ENCODE measurements at places on chromosomes 2 and 18.

DNA sequence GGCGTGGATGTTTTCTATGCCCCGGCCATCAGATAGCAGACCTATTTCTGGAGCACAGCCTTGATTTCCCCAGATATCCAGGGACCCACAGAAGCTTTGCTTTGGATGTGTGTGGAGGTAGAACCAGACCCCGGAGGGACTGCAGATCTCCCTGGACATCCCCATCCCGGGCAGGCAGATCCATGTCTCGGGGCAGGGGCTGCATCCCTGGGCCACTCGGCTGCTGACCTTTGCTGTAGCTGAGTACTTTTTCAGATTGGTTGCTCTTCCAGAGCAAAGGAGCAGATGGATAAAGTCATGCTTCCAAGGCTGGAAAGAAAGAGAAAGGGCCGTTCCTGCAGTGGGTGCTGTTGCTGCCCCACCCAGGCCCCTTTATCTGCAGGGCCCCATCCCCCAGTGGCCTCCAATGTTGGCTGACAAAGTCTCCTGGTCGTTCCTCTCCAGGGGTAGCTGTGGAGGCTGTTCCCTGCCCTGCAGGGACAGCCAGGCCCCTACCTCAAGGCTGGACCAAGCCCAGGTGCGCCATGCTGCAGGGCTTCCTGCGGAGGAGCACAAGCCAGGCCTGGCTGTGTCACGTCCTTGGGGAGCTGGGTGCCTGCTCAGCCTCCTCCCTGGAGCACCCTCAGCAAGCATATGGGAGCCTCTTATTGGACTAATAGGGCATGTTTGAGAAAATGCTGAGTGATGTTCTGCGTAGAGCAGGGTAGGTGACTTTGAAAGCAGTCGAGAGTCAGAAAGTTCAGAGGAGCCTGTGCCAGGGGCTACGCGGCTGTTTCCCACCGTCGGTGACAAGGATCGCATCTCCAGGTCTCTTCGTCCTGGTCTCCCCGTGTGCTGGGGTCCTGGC is 68.4 kb downstream of the TPO start:
- DNase-seq = no peak

GRCh38 chr2:49123600-49123999 is 30.7 kb downstream of the FSHR start:
- no peak for DNase-seq

DNA sequence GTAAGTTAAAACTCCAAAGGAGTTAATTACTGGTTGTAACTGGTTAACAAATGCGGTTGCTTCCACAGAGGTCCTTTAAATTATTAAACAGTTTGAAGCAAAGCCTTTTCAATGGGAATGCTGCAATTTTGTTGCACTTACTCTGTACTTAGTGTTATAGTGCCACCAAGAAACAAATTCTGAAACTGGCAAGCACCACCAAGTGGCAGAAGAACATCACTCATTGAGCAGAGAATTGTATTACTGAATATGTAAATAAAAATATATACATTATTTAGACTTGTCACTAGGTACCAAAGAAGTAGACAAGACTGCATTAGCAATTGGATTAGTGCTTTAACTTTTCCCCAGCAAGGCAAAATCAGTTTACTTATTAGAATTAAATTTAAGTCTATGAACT is 2.6 kb upstream of the TMEFF2 start:
- DNase-seq = no peak

DNA sequence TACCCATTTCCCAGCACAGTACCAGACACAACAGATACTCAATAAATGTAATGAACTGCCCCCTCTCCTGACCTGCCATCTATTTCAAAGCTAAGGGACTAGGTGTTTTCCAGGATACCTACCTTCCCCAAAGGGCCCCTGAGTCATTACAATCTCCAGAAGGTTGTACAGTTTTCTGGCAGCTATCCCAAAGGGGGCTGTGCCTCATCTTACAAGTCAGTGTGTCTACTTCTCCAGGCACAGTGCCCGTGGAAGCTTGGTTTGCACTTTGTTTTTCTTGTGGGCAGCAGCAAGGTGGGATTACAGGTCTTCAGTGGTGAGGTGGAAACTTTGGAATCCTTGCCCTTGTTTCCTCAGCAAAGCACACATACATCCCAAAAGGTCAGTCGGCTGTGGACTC is 62.8 kb upstream of the CYP26B1 start:
- DNase-seq = peak; percentile 14

- DNase-seq = peak; percentile 3
Observed at GRCh38 chr2:136384531-136385303, 266.8 kb upstream of the CXCR4 start.

- DNase-seq = no peak
Observed at GRCh38 chr2:46534589-46534988, 55.2 kb downstream of the TMEM247 start.

DNA sequence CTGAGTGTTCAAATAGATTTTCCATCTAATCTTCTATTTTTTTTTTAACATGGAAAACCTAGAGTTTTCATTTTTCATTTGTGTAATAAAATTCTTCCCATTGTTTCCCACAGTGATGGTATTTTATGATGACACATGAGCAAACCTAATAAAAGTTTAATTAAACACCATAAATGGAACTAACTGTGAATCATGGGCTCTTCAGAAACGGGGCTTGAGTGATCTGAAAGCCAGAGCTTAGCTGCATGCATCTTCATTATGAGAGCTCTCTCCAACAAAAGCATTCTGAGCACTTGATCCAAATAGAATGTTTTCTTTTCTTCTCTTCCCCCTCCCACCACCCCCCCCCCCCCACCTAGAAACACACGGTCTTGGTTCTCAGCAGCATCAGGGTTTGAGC is 82.1 kb upstream of the REV1 start:
- peak; percentile 35 for DNase-seq

GRCh38 chr2:159272156-159272555 is 14.3 kb downstream of the WDSUB1 start:
- no peak for DNase-seq

DNA sequence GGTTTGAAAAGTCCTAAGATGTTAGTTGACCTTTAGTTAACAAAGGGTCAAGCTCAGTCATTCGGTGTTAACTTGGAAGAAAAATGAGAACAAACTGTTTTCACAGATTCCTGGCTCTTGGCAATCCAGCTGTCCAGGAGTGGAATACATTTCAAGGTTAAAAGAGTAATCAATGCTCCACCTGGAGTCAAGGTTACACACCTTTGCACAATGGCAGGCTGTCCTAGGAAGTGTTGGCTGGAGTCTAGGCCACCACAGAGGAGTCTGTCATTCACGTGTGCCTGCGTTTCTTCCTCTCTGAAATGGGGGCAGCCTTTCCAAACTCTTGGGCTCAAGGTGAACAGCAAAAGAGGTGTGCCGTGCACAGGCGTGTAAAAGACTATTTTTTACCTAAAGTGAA is 6.3 kb upstream of the ID2 start:
- no peak for DNase-seq

GRCh38 chr18:44080054-44080453 is 600.6 kb upstream of the SETBP1 start:
- peak; percentile 36 for DNase-seq

GRCh38 chr2:5444854-5445253 is 247.3 kb upstream of the SOX11 start:
- no peak for DNase-seq

GRCh38 chr2:175807031-175807873 is 194.8 kb downstream of the LNPK start:
- peak; percentile 28 for DNase-seq

GRCh38 chr2:176150584-176151441 is 537 bp upstream of the HOXD4 start:
- DNase-seq = no peak

DNA sequence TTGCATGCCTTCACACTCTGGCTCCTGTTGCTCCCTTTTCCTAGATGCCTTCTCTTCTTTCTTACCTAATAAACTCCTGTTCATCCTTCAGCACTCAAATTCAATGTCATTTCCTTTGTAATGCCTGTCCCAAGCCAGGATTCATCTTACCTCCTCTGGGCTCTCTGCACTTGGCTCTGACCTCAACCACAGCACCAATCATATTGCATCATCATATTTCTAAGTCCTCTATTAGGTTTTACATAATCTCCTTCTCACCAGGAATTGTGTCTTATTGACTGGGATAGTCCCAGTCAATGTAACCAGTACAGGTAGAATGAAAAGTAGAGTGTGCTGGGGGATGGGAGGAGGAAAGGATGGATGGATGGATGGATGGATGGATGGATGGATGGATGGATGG is 187.1 kb downstream of the NRP2 start:
- DNase-seq = no peak

GRCh38 chr18:5983488-5983887 is 88.2 kb upstream of the TMEM200C start:
- DNase-seq = no peak

- no peak for DNase-seq
Observed at GRCh38 chr2:154589514-154589913, 109.0 kb upstream of the KCNJ3 start.

- DNase-seq = no peak
Observed at GRCh38 chr2:108589781-108590180, 55.5 kb downstream of the LIMS1 start.

GRCh38 chr2:7241041-7241745 is 324.0 kb downstream of the RNF144A start:
- no peak for DNase-seq

DNA sequence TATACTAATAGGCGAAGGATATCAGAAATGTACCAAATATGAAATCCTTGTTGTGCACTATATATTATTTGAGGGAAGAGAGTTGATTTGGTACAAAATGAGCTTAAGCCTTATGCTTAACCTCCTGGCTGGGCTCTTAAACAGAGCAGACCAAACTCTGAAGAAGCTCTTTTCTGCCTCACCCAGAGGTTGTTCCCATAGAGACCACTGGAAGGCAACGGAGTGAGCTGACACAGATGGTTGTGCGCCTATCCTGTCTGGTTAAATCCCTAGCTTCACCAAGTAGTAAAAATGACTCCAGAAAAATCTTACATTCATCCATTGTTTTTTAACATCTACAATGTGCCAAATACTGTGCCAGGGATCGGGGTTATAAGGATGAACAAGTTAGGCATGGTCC is 55.9 kb upstream of the NOL4 start:
- no peak for DNase-seq

DNA sequence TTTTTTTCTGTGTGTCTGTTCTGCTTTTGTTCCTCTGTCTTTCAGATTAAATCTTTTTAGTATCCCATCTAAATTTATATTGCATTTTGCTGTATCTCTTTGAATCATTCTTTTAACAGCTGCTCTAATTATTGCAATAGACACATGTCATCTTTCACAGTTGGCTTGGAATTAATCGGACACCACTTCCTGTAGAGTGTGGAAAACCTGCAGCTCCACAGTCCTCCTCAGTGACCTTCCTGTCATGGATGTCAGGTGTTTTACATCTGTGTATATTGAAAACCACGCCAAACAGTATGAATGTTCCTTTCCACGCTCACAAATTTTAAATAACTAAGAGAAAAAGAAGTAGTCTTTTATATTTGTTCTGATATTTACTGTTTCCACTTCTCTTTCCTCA is 135.3 kb downstream of the PXDN start:
- DNase-seq = no peak

DNA sequence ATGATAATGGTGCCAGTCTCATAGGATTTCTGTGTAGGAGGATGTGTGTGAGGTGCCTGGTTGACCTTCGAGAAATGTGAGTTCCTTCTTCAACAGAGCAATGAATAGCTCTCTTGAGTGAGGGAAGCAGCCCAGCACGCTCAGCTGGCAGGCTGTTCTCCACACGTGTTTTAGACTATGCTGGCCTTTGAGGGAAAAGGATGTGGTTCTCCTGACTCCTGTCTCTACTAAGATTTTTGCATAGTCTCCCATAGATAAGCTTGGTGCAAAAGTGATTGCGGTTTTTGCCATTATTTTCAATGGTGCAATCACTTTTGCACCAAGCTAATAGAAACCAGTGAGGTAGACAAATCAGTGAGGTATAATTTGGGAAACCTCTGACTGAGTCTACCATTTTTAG is 284.1 kb downstream of the SLC4A3 start:
- DNase-seq = no peak

DNA sequence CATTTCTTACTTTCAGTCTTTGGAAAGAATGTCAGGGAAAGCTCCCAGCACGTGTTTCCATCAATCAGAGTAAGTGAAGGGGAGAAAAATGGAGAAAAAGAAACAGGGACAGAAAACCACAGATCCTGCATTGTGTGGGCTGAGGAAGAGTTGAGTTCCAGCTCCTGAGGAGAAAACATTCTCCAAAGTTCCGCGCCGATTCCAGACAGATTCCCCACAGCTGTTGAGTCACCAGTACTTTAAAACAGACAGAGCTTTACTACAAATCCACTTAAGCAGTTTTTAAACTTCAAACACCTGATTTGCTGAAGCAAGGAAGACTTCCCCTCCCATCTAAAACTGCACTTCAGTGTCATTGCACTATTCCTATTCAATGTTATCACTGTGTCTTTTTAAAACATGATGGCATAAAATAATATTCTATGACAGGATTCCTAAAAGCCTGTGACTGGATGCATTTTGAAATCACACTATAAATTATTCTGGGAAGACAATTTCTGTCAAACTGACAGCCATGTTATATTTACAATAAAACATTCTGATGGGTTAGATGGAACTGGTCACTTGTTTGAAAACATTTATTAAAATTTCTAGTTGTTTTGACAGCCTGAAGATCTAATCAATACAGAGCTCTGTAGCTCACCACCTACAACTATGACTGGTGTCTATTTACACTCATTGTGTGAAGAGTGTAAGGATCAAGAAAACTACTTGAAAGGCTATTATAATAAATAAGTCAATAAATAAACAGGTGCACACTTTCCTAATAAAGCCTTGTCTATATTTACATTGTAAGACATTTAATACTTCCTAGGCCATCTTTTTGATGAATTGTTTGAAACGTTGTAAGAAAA is 40.9 kb downstream of the TCF4 start:
- DNase-seq = peak; percentile 84

DNA sequence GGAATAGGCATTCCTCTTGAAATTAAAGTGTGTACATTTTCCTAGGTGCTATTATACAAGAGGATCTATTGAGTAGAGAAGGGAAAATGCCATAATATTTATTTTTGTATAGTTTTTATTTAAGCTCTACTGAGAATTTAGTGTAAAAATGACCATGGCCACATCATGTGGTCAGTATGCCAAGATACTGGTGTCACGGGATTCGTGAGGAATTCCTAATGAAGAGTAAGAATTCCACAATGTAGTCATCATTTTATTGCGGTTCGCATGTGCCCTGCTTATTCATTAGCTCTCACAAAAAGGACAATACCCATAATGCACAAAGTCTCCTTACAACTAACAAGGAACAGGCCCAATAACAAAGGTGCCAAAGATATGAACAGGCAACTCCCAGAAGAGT is 39.3 kb upstream of the PARD3B start:
- DNase-seq = peak; percentile 47

DNA sequence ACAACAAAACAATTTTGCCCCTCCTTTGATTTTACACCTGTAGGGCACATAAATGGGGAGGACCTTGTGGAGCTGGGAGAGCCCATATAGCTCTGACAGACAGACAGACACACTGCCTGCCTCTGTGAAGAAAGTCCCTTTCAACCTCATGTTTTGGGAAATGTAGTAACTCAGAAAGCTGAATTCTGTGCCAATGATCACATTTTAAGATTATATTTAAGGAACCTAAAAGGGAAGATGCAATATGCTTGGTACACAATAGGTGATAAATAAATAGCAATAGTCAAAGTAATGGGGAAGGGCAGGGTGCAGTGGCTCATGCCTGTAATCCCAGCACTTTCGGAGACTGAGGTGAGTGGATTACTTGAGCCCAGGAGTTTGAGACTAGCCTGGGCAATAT is 446.4 kb upstream of the ID2 start:
- no peak for DNase-seq

All from fibroblast of skin of right biceps (primary cell).